NCI-H1048 (cell line): ENCODE measurements at places on chromosomes 11 and 22.
A peak's percentile ranks its signal among the peaks of the same experiment; 100 is the strongest.

GRCh38 chr11:29217901-29218300, 798.9 kb downstream of the KCNA4 start:
- DNase-seq, result no peak

DNA sequence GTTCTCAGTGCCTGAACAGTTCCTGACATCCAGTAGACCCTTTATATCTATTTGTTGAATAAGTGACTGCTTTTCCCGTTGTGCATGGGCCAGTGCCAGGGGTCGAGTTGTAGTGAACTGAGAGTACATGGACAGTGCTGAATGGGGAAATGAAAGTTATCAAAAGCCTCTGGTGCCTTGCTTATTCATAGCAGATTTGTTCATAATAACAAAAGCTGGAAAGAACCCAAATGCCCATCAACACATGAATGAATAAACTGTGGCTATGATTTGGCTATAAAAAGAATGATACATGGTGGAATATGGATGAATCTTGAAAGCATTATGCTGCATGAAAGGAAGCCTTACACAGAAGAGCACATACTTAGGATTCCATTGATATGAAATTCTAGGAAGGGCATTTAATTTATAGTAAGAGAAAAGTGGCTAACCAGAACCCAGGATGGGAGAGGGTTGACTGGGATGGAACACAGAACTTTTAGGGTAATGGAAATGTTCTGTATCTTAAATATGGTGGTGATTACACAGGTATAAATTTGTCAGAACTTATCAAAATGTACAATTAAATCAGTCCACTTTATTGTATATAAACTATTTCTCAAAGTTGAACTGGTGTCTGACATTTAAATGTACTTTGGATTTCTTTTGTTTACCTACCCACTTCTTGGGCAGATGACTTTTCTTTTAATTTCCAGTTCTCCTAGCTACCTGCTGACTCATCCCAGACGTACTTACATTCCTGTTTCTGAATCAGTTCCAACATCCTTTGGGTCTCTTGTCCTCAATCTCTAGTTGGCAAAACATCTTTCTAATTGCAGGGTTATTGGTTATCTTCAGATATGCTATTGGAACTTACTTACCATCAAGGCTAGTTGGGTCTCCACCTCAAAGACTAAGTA, 42.8 kb downstream of the PACS1 start:
- DNase-seq, result no peak

DNA sequence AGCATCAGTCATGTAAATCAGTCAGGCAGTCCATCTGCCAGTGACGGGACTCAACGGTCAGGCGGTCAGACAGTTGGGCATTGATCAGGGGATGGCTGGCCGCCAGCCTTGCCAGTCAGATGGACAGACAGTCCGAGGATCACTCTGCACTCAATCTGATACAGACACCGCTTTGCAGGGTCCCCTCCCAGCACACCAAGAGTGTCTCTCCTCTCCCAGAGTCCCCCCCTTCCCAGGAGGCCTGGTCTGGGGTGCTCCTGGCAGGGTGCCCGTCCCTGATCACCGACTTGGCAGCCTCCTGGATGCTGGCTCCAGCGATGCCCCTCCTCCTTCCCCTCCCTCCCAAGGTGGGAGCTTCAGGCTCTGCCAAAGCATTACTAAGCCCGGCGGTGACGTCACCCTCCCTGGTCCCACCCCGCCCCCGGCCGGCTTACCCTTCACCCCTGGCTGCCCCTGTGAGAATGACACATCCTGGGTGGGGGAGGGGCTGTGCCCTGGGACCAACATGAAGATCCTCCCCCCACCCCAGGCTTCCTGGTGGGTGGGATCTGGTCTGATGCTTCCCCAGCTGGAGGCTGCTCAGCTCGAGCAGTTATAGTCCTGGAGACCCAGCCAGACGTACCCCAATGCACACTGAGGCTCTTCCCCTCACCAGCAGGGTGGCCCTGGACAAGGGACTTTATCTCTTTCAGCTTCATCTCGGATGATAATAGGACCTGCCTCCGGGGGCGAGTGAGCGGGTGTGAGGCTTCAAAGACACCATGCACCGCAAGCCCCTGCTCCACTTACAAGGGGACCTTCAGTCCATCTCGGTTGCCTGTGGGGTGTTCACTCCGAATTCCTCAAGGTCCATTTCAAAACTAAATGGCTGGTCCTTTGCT, 69.2 kb downstream of the CD82 start:
- DNase-seq, result no peak

- no peak for DNase-seq
Measured at GRCh38 chr11:122342089-122342744, 226.2 kb upstream of the BLID start.

DNA sequence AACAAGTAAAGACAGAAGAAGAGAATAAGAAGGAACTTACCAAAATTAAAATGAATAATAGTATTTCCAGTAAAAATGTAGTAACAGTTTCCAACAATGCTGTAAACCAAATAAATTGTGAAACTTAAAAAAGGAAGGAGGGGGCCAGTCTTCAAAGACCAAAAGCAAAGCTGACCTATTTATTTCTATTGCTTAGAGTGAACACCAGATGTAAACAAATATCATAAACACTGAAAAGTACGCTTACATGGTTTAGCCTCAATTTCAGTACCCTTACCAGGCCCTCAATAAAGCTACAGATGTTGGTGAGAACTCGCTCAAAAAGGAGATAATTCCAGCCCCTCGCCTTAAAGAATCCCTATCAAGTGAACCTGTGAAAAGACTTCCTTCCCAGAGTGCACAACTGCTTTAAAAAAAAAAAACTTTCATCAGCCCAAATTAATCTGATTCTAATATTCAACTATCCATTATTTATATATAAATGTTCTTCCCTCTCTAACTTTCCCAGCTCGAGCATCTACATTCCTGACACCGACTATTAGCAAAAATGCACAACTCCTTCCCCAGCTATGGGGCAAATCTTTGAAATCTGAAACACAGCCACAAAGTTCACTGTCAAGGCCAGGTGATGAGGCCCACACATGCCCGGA, 2.4 kb downstream of the PHF21A start:
- DNase-seq, result no peak

DNA sequence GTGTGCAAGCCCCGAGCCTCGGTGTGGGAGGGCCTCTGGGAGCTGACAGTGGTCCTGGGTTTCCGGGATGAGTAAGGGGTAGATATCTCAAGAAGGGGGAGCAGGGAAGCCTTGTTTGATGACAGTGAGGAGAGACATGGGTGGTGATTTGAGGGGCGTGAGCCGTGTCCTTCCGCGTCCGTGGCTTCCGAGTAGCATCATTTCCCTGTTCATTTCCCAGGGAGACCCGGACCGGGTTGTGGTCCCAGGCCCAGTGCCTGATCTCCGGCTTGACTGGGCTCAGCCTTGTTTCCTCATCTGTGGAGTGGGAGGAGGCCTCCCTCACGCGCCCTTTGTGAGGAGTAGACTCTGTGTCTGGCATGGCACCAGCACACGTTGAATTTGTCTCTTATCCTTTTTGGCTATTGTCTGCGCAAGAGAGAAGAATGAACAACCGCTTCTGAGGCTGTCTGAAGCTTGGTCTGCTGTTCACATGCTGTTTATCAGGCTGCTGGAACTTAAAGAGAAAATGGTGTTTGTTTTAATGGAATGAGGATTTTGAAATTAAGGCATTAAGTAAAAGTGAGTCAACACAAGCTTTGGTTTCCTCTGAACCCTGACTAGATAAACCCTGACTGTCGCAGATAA, 348.5 kb downstream of the TBC1D22A start:
- no peak for DNase-seq

GRCh38 chr11:65084598-65085375, 765 bp downstream of the ZFPL1 start:
- DNase-seq, result no peak

- no peak for DNase-seq
Measured at GRCh38 chr22:35555483-35555890, 14.9 kb downstream of the RASD2 start.

- DNase-seq, result no peak
Measured at GRCh38 chr11:44592125-44592940, 26.9 kb downstream of the CD82 start.

- no peak for DNase-seq
Measured at GRCh38 chr11:114440121-114440860, 1.0 kb downstream of the REXO2 start.

GRCh38 chr11:14234446-14234845, 124.5 kb downstream of the RRAS2 start:
- no peak for DNase-seq

DNA sequence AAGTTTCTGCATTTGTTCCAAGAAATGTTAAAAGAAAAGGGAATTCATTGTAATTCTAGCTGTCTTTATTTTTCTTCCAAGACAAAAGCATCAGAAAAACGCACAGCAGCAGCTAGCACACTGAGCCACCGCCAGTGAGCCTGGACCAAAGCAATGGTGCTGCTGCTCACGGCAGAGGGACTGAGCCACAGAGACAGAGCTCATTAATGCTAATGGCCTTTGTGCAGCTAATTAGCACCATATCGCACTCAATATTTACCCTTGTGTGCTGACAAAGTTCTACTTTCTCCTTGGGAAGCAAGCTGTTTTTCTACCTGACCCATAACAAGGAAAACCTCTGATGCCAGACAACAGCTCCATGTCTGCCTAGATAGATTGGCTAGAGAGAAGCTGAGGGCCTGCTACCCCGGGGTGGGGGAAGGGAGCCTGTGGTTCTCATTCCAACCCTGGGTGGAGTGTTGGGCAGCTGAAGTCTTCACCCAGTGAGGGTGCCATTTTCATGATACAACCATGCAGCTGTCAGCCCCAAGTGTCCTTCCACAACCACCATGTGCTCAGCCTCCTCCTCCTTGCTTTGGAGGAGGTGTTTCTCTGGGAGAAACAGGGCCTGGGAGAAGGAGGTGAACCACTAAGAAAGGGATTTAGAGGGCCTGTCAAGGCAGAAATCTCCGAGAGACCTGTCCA, 131.1 kb upstream of the NCAM1 start:
- no peak for DNase-seq

- DNase-seq, result peak; percentile 31
Measured at GRCh38 chr22:37817705-37818408, 5.3 kb upstream of the GALR3 start.

DNA sequence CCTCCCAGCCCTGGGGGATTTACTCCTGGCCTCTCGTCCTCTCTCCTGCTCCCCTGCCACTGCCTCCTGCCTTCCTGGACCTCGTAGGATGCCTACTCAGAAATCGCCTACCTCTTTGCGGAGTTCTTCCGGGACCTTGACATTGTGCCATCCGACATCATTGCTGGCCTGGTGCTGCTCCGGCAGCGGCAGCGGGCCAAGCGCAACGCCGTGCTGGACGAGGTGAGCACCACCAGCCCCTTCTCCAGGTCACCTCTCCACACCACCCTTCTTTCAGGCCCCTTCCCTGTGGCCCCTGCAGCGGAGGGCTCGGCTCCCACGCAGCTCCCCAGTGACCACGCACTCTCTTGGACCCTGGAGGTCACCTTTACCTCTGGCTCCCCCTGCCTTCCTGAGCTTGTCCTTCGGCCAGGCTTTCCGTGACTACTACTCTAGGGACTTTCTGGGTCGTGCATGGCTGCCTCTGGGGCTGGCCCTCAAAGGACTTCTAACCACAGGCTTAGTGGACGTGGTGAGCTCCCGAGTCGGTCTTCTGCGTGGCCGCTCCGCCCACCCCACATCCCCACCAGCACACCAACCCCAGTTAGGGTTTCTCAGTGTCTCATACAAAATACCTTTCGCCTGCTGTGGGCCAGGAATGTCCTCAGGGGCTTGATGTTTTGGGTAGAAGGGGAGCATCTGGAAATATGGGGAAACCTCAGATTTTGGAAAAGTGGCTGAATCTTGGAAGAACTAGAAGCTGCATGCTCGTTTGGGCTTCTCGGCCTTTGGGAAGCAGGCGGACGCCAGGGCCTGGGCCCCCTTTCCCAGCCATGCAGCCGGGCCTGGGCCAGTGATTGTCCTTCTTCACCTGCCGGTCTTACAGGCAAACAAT, 24.1 kb upstream of the MYRF start:
- DNase-seq, result no peak

DNA sequence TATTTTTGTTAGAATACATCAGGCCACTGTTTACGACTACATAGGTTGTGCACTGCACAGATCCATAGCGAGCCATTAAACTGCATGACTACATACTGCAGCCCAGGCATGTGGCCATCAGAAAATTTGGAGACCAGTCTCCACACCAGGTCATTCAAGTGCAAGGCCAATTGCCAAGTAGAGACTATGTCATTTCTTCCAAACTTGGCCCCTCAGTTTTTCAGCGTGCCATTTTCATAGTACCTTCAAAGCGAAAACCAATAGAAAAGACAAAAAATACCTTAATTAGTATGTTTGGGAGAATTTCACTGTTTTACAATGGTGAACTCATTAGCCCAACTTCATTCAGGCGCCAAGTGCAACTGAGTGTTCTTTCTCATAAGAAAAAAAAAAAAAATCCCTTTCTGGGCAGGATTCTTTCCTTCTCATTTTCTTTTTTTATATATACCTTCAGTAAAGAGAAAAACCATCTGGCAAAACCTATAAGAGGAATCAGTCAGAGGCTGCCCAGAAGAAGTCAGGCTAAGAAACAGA, 30.4 kb downstream of the PAMR1 start:
- no peak for DNase-seq

DNA sequence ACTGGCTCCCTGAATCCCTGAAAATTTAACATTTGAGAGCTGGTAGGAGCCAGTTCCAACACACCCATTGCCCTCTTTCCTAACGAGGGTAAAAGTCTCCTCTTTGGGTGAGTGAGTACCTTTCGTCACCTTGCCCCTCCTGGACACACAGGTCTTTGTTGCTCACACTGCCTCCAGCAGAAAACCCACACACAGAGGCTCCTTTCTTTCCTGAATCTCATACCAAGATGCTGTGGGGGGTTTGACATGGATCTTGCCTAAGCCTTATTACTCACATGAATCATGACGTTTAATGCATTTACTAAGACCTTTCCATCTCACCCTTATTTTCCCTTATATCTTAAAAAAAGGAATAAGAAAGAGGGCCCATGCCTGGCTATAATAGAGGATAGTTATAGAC, 53.0 kb downstream of the PARVA start:
- no peak for DNase-seq

DNA sequence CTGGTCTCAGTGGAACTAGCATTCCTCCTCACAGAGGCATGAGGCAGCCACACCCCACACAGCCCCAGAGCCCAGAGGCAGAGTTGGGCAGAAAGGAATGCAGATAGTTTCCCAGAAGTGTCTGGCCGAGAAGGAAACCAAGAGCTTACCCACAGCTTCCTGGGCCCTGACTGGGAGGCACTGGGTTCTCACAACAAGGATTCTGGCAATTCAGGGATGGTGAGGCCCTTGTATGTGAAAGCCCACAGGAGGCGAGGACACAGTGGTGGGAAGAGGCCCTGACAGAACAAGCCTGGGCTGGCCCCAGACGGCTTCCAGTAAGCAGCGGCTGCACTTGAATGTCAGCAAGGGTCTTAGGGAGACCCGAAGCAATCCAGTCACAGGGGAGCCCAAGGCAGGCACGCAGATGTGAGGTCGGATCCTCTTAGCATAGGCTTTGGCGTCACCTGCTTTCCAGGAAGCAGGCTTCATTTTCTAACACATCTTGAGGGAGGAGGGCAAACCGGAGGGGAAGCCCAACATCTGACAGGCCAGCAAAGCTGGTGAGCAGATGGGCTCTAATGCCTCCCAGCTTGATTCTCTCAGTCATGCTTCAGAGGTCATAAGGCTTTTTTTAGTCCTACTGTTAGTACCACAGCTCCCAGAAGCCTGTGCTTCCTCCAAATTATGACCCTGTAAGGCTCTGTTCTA, 78.3 kb upstream of the AKIP1 start:
- DNase-seq, result no peak
